ENCODE measurements at places on chromosomes 13 and 19.

- DNase-seq = no peak
Measured at GRCh38 chr13:62512194-62513141, 1096.8 kb upstream of the PCDH20 start.

- no peak for DNase-seq
Measured at GRCh38 chr19:24048261-24048660, 38.7 kb upstream of the ZNF254 start.

DNA sequence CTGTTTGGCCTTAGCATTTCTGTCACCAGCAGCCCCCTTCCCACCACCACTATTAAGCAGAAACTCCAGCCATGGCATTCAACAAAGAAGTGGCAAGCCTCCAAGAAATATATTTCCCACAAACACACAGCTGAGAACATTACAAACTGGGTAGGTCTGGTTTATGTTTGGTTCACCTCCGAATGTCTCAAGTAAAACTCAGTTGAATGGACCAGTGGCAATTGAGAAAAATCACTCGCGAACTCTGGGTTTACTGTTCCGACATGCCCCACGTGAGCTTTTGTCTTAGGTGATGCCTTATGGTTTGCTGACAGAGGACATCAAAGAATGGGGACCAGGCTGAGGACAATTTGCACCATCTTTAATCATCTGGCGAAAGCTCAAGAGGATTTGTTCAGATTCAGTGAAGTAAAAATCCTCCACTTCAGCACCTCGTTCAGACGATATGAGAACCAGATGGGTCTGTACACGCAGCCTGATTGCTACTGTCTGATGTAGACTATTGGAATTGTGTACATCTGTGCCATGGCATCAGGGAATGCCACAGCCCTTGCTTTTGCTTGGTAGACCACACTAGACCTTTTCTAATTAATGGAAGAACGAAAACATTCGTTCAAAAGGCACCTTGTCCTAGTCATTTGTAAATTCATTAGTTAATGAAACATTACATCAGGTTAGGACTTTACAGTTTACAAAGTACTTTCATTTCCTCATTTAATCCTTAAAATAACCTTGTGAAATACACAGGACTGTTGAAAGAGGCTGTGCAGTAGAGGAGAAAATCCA, 59.4 kb downstream of the SLC10A2 start:
- no peak for DNase-seq

- no peak for DNase-seq
Measured at GRCh38 chr13:78593652-78594455, 9.5 kb downstream of the POU4F1 start.

DNA sequence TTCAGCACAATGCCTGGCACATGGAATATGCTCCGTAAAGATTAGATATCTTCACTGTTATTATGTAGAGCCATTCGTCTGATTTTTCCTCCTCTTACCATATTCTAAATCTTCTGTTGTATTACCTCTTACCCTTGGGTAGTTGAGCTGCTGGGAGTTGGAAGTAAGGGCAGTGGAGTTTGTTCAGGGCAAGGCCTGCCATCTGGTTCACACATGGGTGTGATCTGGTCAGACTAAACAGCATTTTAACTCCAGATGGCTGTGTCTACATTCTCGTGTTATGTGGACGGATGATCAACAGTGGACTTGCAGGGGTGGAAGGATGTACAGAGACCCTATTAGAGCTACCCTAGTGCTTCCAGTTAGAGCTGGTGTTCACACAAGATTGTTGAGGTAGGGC, 164.9 kb downstream of the ZIC5 start:
- DNase-seq = no peak

DNA sequence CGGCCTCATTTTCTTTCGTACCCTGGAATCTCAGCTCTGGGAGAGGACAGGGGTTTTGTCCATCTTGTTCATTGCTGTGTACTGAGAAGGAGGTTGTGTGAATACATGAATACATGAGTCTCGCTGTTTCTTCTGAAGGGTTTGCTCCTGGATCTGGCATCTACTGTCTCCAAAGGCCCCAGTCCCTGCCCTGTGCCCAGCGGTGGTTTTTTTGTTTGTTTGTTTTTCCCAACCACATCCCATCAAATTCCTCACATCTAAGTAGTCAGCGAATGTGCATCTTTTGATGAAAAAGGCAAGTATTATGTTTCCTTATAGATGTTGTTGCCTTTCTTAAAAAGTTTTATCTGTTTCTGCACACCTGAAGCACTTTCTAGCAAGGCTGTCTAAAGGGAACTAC, 12.5 kb downstream of the DCAF15 start:
- no peak for DNase-seq

DNA sequence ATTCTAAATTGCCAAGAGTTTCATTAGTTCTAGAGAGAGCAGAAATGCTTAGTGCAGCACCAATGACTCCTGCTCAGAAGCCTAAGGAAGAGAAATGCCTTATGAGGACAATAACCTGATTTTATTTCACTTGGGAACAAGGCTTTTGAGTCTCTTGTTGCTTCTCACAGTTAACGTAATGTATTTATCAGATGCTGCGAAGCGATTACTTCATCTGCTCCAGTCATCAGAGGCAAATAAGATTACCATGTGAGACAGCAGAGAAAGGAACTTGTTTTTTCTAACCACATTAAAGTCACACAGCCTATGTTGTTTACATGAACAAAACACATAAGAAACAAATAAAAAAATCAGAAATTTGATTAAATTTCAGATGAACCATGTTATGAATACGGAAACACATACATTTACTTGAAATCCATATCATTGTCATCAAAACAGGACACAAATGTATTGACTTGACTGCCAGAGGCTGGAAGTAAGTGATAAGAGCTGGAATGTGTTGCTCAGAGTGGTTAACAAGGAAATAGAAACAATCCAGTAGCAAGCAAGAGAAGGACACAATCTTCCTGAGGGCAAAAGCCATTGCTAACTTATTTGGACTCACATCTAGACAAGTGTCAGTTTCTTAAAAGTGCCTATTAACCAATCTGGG, 147.3 kb downstream of the LHFPL6 start:
- no peak for DNase-seq

- no peak for DNase-seq
Measured at GRCh38 chr13:44031555-44031954, 151.9 kb downstream of the LACC1 start.

GRCh38 chr19:18746401-18747325, 44.4 kb downstream of the COMP start:
- DNase-seq = no peak

GRCh38 chr19:4602915-4603314, 36.4 kb upstream of the TNFAIP8L1 start:
- DNase-seq = no peak

GRCh38 chr19:16736709-16737108, 17.1 kb downstream of the NWD1 start:
- DNase-seq = no peak

- DNase-seq = no peak
Measured at GRCh38 chr13:85266331-85266730, 532.9 kb downstream of the SLITRK6 start.

GRCh38 chr13:29877456-29878078, 27.1 kb upstream of the UBL3 start:
- DNase-seq = no peak

DNA sequence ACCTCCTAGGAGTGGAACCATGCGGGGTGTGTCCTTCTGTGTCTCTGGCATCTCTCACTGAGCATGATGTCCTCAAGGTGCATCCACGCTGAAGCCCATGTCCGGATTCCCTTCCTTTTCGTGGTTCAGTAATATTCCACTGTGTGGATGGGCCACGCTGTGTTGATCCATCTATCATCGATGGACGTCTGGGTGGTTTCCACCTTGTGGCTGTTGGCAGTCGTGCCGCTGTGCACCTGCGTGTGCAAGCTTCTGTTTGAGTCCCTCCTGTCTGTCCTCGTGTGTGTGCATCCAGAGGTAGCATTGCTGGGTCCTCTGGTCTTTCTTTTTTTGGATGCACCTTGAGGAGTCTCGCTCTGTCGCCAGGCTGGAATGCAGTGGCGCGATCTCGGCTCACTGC, 11.2 kb upstream of the GNA15 start:
- DNase-seq = no peak

DNA sequence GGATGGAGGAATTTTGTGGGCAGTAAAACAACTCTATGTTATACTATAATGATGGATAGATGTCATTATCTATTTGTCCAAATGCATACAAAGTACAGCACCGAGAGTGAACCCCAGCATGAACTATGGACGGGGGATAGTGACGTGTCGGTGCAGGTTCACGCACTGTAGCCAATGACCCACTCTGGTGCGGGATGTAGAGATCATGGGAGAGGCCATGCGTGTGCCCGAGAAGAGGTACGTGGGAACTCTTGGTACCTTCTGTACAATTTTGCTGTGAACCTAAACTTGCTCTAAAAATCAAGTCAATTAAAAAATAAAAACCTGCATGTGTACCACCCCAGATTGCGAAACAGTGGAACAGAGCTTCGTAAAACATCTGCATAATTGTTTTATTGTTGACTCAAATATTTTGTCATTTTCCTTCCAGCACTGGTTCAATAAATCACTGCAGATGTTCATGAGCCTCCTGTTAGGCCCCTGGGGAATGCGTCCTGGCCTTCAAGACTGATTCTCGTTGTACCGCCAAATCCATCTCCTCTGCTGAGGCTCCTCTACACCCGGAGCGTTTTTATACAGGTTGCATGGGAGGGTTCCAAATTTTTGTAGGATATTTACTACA, 30.9 kb downstream of the COL4A1 start:
- no peak for DNase-seq

DNA sequence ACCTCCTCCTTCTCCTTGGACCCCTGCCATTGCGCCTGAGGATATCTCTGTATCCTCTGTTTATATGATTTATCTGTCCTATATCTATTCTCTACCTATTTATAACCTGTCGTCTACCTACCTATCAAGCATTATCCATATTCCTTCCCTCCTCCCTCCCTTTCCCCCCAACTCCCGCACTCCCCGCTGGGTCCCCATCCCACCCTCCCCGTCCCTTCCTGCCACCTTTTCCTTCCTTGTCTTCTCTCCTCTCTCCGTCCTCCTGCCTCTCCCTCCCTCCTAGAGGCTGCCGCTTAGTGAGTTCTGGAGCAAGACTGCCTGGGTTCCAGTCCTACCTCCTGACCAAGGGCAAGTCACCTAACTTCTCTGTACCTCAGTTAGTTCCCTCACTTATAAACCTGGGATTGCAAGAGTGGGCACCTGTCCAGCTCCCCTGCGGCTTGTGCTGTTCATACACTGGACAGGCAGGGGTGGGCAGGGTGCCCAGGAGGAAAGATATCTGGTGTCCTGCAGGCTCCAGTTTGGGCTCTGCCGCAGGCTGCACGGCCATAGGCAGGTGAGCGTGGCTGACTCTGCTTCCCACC, 16.1 kb downstream of the TTYH1 start:
- DNase-seq = no peak

DNA sequence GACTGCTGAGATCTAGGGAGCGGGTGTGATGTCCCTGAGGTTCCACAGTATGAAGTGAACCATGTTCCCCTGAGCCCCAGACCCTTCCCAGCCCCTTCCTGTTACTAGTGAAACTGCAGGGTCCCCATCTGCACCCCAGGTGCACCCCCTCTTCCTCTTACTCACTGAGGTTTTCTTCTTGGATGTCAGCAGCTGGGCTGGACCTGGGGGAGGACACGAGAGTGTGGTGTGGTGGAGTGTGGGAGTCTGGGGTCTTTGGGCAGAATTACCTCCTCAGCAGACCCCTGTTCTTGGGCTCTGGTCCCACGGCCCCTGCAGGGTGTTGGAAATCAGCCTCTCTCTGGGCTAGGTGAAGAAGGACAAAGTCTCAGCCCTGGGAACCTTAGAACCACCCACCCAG, 3.3 kb upstream of the LILRA6 start:
- no peak for DNase-seq

- no peak for DNase-seq
Measured at GRCh38 chr19:21328406-21328805, 804 bp downstream of the ZNF708 start.

GRCh38 chr19:30605333-30605732, 233.1 kb downstream of the ZNF536 start:
- DNase-seq = no peak

DNA sequence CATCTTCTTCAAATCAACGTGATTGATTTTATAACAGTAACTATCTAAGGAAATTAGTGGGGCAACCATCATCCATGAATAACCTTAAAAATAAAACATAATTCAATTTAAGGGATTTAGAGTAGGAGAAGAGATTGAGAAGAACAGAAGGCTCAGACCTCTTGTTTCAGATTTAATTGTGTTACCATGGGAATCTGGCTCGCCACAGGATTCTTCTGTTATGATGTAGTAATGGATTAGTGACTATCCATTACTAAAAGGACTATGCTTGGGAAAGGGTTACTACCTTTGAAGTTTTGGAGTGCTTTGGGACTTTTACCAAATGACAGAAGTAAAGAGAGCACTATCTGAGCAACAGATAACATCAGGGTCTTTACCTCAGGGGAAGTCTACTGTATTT, 13.2 kb downstream of the FREM2 start:
- DNase-seq = no peak

GRCh38 chr13:85618521-85618920, 180.7 kb downstream of the SLITRK6 start:
- DNase-seq = no peak

- DNase-seq = no peak
Measured at GRCh38 chr19:55809381-55810058, 22.3 kb downstream of the NLRP11 start.

DNA sequence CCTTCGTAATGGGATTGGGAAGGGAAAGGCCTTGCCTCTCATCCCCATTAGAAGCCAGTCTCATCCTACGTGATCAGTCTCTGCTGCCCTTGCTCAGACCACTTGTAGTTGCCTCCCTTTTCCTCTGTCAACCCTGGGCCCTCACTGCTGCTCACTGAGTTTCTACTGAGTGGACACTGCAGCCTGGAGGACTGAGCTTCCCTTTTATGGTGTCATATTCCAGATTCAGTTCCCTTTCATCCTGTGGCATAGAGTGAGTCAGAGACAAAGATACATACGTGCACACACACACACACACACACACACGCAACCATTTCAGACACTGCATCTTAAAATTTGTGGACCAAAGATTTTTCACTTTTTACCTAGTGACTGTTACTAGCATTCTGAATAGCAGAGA, 56.6 kb downstream of the COG3 start:
- DNase-seq = no peak

DNA sequence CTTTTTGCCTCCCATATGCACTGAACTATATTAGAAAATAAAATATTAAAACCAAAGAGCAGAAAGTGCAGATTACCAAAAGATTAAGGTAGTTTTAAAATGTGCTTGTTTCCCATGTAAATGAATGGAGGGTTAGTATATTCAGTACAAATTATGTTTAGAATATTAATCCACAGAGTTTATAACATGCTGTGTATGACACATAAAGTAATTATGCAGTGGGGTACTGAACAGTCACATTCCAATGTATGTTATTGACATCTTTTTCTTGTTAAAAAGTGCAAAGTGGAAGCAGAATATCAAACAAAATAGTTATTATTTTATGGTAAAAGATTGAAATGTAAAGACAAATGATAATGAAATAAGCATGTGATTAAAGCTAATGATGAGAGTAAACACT, 79.3 kb downstream of the GPC6 start:
- no peak for DNase-seq

- DNase-seq = no peak
Measured at GRCh38 chr13:71672512-71672911, 194.5 kb downstream of the DACH1 start.

GRCh38 chr13:73715114-73715910, 418.9 kb downstream of the KLF12 start:
- DNase-seq = peak; percentile 11

Measured in activated CD4-positive, CD25-positive, alpha-beta regulatory T cell (primary cell).